AG08395 (cell line): ENCODE measurements at places on chromosomes 11 and 22.
A peak's percentile ranks its signal among the peaks of the same experiment; 100 is the strongest.

DNA sequence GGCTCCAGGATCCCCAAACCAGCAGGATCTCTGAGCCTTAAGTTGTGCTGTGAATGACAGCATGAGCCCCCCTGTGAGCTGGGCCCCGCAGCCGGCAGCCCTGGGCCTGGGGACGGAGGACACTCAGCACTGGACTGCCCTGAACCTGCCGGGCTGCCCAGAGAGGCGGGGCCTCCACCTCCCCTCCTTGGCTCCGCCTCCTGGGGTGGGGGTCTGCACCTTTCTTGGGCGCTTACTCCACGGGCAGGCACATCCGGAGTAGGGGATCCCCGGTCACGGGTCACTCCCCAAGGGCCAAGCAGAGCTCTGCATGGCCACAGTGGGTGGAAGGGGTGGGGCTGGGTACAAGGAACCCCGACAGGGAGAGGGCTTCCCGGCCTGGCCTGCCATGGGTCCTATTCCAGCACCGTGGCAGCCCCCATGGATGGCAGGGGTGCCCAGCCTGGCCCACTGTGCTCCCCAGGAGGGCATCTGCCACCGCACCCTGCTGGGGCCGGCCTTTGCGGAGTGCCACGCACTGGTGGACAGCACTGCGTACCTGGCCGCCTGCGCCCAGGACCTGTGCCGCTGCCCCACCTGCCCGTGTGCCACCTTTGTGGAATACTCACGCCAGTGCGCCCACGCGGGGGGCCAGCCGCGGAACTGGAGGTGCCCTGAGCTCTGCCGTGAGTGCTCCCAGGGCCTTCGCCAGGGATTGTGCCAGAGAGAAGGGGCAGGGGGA, 5.4 kb downstream of the MUC5B start:
- no peak for DNase-seq

- DNase-seq: no peak
These were observed 421.6 kb downstream of the TMEM135 start for GRCh38 chr11:87459351-87459750.

GRCh38 chr11:10304495-10305261, at the start of gene ADM:
Gene ADM, plus strand, starts transcription at chr11:10305073. Its CDS starts 628 bp downstream, at chr11:10305701.
- peak; percentile 94 for DNase-seq

GRCh38 chr22:46686221-46687047, 51.6 kb downstream of the CERK start:
- no peak for DNase-seq
